ENCODE measurements at places on chromosomes 6 and 20.

- no peak for DNase-seq
These were observed 167.1 kb upstream of the FUT9 start for GRCh38 chr6:95848717-95849116.

DNA sequence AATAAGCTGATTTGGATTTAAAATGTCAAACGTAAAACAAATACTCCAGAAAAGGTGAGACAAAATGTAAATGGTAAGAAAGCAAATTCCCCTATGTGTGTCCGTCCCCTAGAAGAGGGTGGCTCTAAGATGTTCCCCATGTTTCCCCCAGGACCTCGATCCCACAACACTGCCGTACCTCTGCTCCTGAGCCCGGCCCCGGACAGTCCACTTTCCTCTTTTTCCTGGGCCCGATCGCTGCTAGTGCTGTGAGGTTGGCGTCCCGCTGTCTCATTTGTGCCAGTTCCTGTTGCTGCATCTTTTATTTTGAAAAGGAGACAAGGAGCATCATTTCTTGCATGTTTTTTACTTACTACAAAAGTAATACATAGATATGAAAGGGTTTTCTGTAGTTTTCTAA lies 68.3 kb downstream of the TAF4 start:
- DNase-seq = no peak

GRCh38 chr6:150267686-150268561 lies 100.9 kb upstream of the IYD start:
- DNase-seq = no peak

GRCh38 chr6:154928325-154928922 lies 66.7 kb upstream of the TIAM2 start:
- DNase-seq = peak; percentile 48

DNA sequence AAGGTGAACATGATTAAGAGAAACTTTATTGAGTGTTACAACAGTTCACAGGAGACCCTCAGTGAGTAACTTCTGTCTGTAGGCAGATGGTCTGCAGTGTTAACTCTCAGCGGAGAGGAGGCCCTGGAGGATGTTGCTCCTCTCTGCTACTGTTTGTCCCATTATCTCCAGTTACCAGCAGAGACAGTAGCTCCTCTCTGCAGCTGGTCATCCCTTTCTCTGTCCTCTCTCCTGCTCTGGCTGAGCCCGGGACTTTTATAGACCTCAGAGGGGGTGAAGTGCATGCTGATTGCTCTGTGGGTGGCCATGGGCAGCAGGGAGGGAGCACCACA lies 5.7 kb downstream of the GTSF1L start:
- no peak for DNase-seq

- no peak for DNase-seq
These were observed 46.1 kb downstream of the MYO6 start for GRCh38 chr6:75794954-75795739.

DNA sequence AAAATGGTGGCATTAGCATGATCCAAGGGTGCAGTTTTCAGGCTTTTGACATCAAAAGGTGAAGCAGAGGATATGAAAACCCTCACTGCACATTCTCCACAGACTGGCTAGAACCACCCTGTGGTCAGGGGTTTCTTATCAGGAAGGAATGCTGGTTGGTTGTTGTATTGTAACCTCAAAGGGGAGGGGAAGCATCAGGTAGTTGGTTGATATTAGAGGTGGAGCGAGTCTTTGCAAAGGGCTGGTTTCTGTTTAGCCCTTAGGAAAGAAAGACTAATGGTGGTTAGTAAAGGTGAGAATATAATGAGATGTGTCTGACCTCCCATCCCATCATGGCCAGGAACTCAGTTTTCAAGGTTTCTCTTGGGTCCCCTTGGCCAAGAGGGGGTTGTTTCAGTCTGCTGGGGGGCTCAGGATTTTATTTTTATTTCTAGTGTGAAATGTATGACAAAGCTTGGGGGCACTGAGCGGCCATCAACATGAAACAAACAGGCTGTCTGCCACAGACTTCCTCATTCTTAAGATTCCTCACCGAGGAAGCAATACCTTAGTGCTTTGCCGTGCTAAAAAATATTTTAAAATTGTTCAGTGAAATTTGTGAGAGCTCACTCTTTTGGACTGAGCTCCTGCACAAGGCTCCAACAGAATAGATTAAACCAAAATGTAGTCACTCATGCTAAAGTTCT lies 47.5 kb upstream of the PROKR2 start:
- DNase-seq = no peak

DNA sequence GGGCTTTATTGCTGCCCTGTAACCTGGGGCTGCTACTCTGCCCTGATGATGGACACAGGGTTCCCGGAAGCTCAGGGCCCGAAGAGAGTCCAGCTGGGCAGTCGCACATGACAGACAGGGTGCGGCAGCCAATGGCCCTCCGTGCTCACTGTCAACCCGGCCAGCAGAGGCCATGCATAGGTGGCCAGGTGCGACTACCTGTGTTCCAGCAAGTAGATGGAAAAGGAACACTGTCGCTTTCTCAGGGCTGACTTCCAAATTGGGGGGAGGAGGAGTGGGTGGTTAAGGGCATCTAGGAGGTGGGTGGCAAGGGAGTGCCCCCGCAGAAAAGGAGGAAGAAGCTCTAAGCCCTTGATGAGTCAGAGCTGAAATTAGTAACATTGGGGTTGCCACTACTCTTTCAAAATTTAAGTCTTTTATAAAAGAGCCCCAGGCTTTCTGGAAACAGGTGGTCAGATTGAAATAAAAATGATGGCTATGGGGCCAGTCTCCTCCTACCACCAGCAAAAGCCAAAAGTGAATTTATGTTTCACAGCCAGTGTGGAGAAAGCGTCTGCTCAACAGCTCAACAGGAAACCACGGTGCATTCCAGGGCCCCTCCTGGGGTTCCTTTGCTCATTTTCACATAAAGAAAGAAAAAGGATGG lies 2.3 kb upstream of the RAMACL start:
- no peak for DNase-seq

GRCh38 chr20:1895674-1896483 lies 672 bp downstream of the SIRPA start:
- no peak for DNase-seq

DNA sequence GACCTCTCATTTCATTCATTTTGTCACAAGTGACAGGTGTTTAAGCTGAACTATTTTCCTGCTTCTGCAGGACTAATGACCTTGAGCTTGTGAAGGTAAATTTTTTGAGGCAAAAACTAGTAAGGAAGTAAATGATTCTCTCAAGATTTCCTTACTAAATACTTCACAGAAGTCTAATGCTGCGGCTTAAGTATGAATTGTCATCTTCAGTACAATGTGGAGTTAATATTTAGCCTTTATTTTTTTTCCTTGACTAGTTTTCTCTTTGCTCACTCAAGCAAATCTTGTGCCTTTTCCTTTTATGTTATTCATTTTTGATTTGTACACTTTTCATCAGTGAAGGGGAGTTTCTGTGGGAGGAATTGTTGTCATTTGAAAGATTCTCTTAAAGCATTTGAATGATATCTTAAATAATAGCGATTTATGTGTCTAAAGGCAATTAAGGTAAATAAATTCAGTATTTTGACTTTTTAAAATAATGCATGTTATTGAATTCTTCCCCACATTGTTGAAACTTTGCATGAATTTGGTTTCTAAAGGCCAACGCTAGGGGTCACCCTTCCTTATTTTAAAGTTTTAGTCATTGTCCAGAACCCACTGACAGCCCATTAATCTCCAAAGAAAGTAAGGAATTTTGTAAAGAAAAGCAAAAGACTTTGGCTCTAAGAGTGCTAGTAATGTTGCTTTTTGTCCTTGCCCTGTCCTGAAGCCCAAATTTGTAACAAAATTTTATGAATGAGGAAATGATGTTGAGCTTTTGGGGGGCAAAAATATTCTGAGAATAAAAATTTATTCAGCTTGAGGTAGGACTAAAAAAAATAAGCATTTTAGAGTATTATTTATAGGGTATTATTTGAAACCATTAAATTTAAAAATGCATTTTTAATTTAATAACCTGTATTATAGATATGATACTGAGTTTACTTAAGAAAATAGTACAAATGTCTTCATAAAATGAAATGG lies 157.4 kb upstream of the LAMA2 start:
- peak; percentile 16 for DNase-seq

DNA sequence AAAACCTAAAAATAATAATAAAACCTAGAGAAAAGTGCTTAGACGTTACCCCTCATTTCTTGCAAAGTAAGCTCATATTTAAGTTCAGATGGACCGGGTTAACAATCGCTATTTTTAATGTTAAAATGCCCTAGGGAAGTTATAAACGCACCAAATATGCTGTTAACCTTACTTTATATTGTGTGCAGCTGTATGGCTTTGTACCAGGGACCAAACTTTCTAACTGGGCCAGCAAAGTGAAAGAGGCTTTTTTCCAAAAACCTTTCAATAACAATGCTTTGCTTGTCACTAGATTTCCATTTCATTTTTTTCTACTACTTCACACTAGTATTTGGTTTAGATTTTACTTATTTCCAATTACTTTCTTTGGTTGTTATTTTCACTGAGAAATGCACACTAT lies 248.5 kb downstream of the FOXC1 start:
- no peak for DNase-seq

DNA sequence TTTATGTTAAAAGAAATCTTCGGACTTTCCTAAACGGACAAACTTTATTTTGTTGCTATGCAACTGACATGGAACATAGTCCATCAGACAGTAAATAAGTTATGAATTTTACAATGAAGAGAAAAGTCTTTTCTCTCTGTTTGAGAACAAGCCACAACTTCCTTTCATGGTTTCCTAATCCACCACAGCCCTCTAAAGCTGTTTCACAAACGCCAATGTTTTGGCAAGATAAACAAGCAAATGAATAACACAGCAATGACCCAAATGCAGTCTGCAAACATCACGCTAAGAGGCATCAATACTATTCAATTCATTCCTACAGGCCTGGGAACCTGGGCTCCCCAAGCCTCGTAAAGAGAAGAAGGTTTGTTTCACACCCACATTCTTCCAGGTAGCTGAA lies 60.4 kb downstream of the HAO1 start:
- DNase-seq = peak; percentile 44

DNA sequence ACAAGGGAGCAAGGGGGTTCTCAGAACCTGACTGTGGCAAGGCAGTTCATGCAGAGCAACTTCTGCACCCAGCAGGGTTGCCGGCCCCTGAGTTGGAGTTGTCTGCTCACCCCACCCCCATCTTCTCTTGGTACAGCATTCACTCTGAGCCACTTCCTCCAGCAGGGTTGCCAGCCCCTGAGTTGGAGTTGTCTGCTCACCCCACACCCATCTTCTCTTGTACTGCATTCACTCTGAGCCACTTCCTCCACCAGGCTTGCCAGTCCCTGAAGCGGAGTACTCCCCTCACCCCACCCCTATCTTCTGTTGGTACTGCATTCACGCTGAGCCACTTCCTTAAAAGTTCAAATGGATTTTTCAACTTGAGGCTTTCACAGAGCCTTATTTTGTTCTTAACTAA lies 79.7 kb upstream of the SYNDIG1 start:
- DNase-seq = no peak

DNA sequence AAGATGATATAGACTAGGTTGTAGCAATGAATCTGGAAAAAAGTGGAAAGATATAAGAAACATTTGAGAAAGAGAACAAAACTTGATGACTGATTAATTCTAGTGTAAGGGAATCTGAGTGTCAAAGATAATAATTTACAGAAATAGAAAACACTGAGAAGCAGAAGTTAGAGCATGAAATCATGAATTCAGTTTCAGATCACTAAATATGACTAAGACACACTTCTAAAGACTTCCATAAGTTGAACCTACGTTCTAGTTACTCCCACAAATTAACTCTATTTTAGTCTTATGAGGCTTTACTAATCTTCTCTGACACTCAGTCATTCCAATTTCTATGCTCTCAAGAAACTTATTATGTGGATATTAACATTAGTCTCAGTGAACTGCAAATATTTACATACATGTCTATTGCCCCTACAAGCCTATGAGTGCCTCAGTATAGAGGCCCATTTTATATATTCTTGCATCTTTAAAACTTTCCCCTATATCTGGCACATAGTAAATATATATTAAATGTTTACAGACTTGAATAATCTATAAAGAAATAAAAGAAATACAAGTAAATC lies 30.4 kb downstream of the IBTK start:
- no peak for DNase-seq

GRCh38 chr6:47059216-47059885 lies 17.2 kb upstream of the ADGRF1 start:
- no peak for DNase-seq

DNA sequence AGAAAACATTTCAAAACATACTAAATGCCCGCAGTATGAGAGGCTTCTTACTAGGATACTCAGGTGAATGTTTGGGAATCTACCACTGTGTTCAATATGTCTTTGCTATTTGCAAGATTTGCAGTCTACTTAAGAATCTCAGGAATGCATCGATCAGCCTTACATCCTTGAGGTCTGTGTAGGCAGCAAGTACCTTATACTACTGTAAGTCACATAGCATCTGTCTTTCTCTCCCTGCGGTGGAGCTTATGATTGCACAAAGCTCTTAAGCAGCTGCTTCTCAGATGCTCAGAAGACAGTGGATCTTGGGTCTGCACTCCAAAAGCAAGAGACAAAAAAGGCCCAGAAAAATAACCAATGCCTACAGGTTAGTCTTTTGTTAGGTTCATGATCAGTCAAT lies 21.4 kb downstream of the PCSK2 start:
- DNase-seq = no peak

DNA sequence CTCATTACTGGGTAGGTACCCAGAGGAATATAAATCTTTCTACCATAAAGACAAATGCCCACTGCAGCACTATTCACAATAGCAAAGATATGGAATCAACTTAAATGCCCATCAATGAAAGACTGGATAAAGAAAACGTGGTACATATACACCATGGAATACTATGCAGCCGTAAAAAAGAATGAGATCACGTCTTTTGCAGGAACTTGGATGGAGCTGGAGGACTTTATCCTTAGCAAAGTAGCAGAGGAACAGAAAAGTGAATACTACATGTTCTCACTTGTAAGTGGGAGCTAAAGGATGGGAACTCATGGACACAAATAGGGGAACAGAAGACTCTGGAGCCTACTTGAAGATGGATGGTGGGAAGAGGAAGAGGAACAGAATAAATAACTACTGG lies 119.7 kb downstream of the EPHA7 start:
- DNase-seq = no peak

DNA sequence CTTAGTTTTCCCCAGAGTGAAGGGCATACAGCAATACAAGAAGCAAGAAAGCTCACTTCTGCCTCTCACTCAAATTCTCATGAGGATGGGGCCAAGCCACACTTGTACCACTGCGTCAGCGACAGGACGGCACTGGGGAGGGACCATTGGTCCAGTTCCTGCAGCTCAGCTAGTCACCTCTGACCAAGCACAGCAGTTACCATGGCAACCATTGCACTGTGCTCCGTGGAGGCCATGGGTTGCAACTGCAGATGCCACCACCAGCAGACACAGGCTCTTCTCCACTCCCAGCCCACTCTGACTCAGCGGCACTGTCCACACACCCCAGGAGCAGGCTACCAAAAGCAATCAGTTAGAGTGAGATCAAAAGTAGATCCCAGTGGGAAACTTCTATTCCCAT lies 441.1 kb upstream of the ARID1B start:
- no peak for DNase-seq

- DNase-seq = no peak
These were observed 234.3 kb downstream of the PACRG start for GRCh38 chr6:162962093-162962492.

GRCh38 chr20:24432046-24432442 lies 37.4 kb upstream of the SYNDIG1 start:
- DNase-seq = no peak
